Myocyte (in vitro differentiated cells): ENCODE measurements at places on chromosomes 3 and 15.

DNA sequence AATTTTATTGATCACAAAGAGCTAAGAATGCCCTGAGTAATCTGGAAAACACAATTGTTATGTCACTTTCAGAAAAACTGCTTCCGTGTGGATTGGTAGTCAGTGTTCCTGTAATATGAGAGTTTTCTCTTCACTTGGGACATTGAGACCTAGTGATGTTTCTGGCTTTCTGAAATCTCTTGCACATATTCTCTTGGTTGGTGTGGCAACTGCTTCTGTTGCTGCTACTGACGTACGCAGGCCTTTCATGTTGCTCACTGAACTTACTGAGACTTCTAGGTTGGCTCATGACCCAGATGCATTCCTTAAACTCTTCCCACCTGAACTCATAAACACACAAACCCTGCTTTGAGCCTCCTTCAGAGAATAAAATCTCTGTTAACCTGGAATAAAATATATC, 175.0 kb upstream of the PFN2 start:
- DNase-seq, result no peak

DNA sequence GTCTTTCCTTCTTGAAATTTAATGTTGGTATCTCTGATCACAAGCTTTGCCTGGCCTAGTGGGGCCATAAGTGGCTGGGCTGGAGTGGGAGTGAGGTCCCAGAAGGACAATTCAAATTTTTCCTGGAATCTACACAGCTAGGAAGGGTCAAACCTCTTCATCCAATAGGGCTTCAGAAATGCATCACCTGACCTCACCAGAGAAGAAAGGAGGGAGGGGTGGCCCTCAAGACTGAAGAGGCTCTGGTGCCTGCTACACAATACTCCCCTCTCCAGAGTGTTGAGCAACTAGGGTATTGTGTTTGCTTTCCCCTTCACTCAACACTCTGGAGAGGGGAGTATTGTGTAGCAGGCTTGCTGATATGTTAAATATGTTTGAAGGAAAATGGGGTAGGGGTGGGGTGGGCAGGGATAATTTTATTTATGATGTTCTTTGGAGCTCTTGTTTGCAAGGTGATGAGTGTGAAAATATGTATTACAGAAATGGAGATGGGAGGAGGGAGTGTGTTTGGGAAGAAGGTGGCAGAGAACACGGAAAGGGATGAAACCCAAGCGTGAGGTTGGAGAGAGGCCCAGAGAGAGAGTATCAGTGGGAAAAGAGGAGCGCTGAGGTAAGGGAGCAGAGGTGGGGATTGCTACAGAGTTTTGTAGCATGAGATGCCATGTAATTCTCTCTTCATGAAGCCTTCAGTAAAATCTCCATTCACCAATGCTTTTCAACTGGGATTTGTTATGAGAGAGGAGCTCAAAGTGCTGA, 5.7 kb upstream of the KLHL24 start:
- no peak for DNase-seq

GRCh38 chr3:180911876-180912303, 580 bp upstream of the FXR1 start:
- no peak for DNase-seq

DNA sequence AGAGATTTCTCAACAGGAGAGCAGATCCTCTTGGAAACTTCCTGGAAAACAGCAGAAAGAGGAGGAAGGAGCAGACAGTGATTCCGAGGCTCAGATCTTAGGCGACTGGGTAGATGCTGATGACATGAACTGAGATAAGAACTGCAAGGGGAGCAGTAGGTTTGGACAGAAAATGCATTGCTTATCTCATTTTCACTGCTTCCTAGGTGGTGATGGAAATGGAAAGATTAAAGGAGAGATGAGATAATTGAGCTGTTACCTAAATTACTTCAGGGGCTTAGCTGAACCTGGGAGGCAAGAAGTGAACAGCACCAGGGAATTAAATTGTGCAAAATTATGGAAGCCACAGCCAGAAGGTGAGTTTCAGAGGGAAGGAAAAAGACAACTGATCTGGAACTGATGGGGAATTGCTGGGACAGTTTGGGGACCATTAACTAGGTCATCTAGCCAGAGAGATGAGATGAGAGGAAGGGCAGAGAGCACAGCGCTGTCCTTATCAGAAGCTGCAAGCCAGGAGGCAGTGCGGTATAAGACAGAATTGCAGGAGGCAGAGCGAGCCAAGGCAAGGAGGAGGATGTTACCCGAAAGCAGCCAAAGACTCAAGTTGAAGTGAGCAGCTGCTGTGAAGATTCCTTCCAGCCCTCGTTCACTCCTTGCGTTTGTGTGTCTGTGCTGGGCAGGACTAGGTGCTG, 140.4 kb downstream of the SRGAP3 start:
- DNase-seq, result no peak

- DNase-seq, result no peak
These were observed 4.6 kb downstream of the FGD5 start for GRCh38 chr3:14823393-14823792.
